Mesothelial cell of epicardium (in vitro differentiated cells): ENCODE measurements at places on chromosomes 16 and 17.
A peak's percentile ranks its signal among the peaks of the same experiment; 100 is the strongest.

DNA sequence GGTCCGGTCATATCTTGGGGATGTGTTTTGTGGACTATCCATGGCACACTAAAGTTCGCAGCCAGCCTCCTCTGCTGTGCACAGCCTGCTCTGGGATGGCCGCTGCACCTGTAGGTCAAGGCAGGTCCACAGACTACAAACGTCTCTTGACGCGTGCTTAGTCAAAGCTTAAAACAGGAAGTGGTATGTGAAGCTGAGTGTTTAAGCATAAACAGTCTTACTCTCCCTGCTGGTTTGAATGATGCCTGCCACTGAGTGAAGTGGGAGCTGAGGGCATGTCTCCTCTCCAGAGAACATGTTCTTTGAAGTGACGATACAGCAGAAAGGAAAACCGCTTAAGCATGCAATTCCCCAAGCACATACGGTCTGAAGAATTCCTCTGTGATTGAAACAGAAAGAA lies 365.6 kb downstream of the SLC39A11 start:
- no peak for DNase-seq
- H3K4me1 ChIP-seq: peaks cover 20% of the 10 kb centered on the region
- no peak overlapping the region for H3K27ac ChIP-seq
- H3K36me3 ChIP-seq: no peaks in the 10 kb centered on the region

DNA sequence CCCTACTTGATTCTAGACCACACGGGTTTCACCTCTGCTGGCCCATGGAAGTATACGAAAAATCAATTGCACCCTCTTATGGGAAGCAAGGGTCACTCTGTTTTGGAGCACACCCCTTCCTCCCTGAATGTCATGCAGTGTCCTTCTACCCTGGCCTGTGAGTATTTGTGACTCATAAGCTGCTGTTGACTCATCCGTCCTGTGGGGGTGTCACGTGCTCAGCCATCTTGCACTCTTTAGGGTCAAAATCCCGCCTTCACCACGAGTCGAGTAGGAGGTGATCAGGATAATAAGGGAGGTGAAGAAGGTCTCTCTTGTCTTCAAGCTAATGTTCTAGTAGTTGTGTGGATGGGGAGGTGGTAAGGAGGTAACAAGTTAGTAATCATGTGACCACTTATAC lies 341.0 kb upstream of the EEF2KMT start:
- H3K4me3 ChIP-seq: no peak overlapping the region
- H3K36me3 ChIP-seq: no peaks in the 10 kb centered on the region
- no peak overlapping the region for H3K27ac ChIP-seq
- peaks cover 24% of the 10 kb centered on the region for H3K27me3 ChIP-seq
- H3K4me1 ChIP-seq: no peaks in the 10 kb centered on the region
- no peak for DNase-seq

DNA sequence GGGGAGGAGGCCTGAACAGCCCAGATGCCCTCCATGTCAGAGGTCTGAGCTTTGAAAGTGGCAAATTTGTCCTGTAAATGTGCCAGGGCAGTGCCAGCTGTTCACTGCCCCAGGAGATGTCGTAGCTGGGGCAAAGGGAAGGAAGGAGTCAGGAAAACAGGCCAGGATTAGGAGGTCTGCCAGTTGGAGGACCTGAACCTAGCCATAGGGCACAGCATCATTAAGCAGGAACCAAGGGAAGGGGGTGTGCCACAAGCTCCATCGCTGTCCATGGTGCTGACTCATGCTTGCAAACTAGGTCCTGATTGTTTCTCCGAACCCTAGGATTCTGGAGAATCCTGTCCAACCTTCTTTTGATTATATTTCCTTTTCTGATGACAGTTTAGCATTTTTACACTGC lies 124.2 kb downstream of the TMEM132E start:
- H3K27ac ChIP-seq: no peak overlapping the region
- no peaks in the 10 kb centered on the region for H3K4me1 ChIP-seq
- peak; percentile 74 for DNase-seq
- peaks cover 40% of the 10 kb centered on the region for H3K27me3 ChIP-seq

- H3K36me3 ChIP-seq: no peaks in the 10 kb centered on the region
- peaks cover 15% of the 10 kb centered on the region for H3K4me1 ChIP-seq
- no peaks in the 10 kb centered on the region for H3K27me3 ChIP-seq
- no peak overlapping the region for H3K27ac ChIP-seq
Observed at GRCh38 chr16:48605518-48606110, 4.4 kb downstream of the N4BP1 start.

DNA sequence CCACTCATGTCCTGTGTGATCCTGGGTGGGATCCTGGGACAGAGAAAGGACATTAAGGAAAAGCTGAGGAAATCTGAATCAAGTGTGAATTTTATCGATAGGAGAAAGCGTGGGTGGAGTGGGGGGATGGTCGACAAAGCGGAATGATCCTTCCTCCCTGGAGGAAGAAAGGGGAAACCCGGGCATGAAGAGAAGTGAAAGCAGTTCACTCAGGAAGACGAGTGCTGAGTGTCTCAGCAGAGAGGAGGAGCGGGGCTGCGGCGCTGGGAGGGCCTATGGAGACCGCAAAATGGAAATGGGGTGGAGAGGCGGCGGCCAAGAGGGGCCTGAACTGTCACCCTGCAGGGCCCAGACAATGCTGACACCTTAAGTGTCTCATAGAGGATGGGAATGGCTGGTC lies 8.7 kb downstream of the ZDHHC7 start:
- H3K4me1 ChIP-seq: peaks cover 52% of the 10 kb centered on the region
- no peak for DNase-seq
- H3K4me3 ChIP-seq: no peak overlapping the region
- H3K27ac ChIP-seq: peak overlapping the region; percentile 33
- no peaks in the 10 kb centered on the region for H3K27me3 ChIP-seq

- peaks cover 18% of the 10 kb centered on the region for H3K4me1 ChIP-seq
- H3K4me3 ChIP-seq: peak overlapping the region; percentile 69
- H3K27me3 ChIP-seq: peaks cover 78% of the 10 kb centered on the region
- no peaks in the 10 kb centered on the region for H3K36me3 ChIP-seq
- no peak overlapping the region for H3K27ac ChIP-seq
Observed at GRCh38 chr17:2024572-2025219, 438 bp downstream of the RTN4RL1 start.

GRCh38 chr17:1643999-1644492 lies 1.5 kb downstream of the SCARF1 start:
- DNase-seq: no peak
- H3K4me1 ChIP-seq: peaks cover 27% of the 10 kb centered on the region
- H3K36me3 ChIP-seq: no peaks in the 10 kb centered on the region
- peaks cover 5% of the 10 kb centered on the region for H3K27me3 ChIP-seq
- peak overlapping the region; percentile 80 for H3K4me3 ChIP-seq

- peaks cover 4% of the 10 kb centered on the region for H3K36me3 ChIP-seq
- H3K4me1 ChIP-seq: peaks cover 17% of the 10 kb centered on the region
- no peak for DNase-seq
- no peak overlapping the region for H3K27ac ChIP-seq
Observed at GRCh38 chr17:79668344-79669250, 57.7 kb upstream of the RBFOX3 start.
